ENCODE measurements at places on chromosomes 1 and 21.

DNA sequence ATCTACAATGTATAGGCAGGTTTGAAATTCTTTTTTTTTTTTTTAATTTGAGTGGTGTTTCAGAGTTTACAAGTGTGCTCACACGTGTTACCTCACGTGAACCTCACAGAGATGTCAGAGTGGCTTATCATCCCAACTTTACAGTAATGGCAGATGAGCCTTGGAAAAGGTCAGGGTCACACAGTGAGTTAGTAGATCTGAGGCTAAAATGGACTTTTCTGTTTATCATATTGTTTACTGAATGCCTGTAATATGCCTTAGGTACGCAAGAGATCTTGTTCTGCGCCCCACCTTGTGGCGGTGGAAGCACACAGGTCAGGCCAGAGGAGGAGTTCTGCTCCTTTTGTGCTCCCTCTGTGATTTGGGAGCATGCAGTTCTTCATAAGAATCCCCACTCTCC is 80.0 kb downstream of the DYRK1A start:
- DNase-seq, result no peak

- DNase-seq, result no peak
Observed at GRCh38 chr1:114314098-114314497, 160.4 kb upstream of the SYT6 start.

GRCh38 chr1:17742583-17742982 is 12.6 kb upstream of the ACTL8 start:
- DNase-seq, result no peak

DNA sequence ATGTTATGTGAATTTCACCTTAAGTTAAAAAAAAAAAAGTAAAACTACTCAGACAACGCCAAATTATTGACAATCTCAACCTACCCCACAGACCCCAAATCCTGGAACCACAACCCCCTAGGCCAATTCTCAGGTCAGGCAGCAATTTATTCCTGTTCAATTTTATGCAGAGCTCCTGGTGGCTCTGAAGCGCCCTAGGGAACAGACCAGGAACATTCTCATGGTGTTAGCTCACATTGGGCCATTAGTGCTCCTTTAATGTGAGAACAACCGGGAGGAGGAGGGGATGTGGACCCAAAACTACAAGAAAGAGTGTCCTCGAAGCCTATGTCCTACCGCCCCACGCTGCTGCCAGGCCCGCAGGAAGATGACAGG is 403 bp upstream of the PSEN2 start:
- no peak for DNase-seq

- no peak for DNase-seq
Observed at GRCh38 chr21:14453339-14454015, 70.5 kb upstream of the HSPA13 start.

DNA sequence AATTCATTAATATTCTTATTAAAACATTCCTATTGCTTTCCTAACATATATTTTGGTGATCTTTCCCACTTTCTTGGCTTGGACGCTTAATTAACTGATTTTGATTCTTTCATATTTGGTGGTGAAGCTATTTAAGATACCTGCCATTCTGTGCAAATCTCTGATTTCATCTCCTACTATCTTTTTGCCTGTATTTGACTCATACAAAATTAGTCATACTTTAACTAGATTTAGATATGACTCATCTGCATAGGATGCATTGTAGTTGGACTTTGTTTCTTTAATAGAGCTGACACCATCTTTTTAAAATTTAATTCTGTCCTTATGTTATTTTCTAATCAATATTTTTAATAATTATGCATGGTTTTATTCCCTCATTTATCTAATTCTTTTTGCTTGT is 93.8 kb upstream of the PLPPR4 start:
- no peak for DNase-seq

All from NCI-H1417 treated with DMSO at 0.1 percent for 48 hours (cell line).